Adipocyte (in vitro differentiated cells): ENCODE measurements at places on chromosomes 4 and X.
A peak's percentile ranks its signal among the peaks of the same experiment; 100 is the strongest.

- no peak for DNase-seq
Observed at GRCh38 chr4:163703251-163703650, 208.8 kb downstream of the TMA16 start.

DNA sequence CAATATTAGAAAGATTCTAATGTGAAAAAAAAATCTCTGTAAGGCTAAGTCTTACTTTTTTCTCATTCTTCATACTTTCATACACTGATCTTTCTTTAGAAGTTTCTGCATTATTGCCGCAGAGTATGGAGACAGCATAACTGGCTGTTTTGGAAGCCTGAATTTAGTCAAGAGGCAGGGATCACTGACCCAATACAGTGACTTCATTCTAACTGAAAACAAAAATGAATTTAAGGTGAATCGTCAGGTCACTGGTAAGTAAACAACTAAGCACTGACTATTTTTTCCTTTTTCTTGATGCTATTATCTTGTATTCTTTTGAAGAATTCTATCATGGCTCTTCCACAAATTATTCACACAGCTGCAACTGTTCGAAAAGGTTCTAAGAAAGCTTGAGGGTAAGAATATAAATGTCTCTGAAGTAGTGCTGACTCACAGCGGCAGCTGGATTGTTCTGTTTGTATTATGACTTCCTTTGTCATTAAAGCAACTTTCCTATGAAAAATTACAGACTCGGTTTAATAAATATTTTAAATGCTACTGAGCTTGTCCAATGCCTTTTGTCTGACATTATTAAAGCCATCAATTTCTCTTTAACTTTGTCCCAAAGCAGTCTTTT lies 609.3 kb downstream of the FSTL5 start:
- DNase-seq, result peak; percentile 68

DNA sequence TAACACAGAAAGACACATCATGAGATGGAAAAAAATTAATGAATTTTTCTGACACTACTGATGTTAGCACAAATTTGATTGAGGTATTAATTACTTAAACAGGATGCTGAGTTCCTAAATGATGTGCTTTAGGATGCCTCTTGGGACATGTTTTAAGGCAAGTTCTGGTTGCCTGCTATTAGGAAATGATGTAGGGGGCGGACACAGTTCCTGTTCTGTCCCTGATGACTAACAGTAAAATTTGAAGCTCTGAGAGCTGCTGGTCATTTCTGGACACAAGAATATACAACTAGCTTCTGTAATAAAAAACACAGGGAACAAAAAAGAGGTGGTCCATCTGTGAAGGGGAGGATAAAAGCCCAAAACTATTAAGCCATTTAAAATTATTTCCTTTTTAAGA lies 163.2 kb upstream of the ETNPPL start:
- peak; percentile 22 for DNase-seq

- peak; percentile 70 for DNase-seq
Observed at GRCh38 chrX:119552508-119552907, 12.7 kb downstream of the STEEP1 start.

DNA sequence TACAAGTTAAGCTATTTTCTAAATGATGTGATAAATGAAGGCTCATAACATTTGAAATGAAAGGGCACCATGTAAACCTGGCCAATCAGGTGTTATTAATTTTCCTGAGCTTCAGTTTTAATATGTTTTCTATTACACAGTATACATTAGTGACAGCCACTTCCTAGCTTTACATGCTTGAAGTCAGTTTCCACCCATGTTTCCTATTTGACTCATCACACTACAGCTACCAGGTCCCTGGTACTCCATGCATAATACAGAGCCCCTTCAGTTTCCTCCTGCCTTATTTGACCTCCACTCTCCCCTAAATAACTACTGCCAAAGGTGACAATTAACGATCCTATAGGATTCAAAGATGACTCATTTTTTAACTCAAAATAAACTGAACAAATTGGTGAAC lies 18.3 kb downstream of the ZNF518B start:
- DNase-seq, result no peak

- no peak for DNase-seq
Observed at GRCh38 chrX:404656-405055, 17.9 kb upstream of the PPP2R3B start.

GRCh38 chrX:109270580-109271484 lies 211.1 kb downstream of the GUCY2F start:
- peak; percentile 32 for DNase-seq

DNA sequence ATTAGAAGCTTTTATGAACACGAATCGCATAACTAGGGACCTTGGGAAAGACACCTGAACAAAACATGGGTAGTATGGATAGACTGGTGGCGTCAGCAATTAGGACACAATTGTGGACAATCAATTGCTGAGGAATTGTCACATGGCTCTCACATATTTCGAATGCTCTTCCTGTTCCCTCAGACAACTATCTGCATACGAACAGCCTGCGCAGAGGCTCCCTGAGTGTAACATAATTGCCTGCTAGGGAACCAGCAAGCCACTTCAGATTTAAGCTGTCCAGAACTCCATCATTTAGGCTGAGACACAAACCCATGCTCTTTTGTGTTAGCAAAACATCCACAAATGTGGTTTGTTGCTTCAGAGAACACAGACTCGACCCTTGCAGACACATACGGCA lies 160.8 kb downstream of the MGST2 start:
- no peak for DNase-seq

- no peak for DNase-seq
Observed at GRCh38 chrX:9318766-9319165, 146.1 kb upstream of the TBL1X start.

DNA sequence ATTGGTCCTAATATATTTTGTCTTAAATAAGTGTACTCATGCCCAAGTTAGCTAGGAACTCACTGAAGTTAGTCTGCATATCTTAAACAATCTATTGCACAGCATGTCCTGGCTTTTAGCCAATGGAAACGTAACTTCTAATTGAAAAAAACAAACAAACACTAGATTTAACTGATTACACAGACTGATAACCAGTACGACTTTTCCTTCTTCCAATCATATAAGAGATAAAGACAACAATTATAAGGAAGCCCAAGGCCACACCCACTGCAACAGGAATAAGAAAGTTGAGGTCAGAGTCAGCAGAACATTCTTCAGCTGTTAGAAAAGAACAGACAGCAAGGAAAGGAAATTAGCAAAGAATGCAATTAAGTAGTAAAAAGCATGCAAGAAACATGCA lies 40.8 kb downstream of the LAMP2 start:
- DNase-seq, result peak; percentile 42

DNA sequence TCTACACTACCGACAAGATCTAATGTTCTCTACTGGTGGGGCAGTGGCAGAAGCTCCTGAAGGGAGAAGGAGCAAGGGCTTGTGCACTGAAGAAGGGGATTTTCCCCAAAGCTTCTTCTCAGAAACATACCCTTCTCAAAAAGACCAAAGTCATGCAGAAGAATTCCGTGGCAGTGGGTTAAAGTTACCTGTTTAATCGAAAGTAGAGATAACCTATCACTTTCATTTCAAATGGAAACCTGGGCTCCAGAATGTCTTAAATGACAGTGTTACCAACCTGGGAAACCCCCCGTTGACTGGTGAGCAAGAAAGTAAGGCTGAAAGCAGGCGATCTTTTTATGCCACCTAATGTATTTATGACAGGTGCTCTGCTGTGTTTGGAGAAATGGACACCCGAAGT lies 92.5 kb upstream of the TEX13D start:
- DNase-seq, result no peak

DNA sequence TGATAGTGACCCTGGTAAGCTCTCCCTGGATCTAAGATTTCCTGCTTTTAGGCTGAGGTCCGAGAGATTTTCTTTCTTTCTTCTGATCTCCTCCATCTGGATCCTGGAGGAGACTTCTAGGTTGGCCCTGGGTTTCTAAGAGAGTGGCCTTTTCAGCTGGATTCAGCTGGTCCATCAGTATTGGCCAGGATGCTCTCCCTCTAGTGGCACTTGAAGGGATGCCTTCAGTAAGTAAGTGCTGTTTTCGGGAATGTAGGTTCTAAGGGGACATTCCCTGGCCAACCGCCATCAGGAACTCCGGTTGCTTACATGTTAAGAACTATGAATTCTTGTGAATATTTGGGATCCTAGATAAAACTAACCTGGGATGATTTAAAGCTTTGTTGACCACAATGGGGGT lies 56.9 kb downstream of the SERTM2 start:
- DNase-seq, result peak; percentile 11

GRCh38 chr4:165199722-165200121 lies 7.6 kb upstream of the KLHL2 start:
- peak; percentile 67 for DNase-seq

DNA sequence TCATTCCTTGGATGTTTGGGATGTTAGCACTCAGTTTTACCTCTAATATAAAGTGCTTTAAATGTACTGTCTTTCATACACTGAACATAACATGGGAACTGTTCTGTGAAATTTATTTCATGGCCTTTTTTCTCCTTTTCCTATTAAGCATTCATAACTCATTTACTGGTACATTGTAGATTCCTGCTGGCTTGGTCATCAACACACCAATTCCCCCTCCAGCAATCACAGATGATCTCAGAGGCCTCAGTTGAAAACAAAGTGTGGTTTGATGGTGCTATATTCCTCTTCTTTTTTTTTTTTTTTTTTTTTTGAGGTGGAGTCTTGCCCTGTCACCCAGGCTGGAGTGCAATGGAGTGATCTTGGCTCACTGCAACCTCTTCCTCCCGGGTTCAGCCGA lies 61.9 kb upstream of the FAM47B start:
- DNase-seq, result no peak

GRCh38 chrX:134749706-134750445 lies 91.6 kb upstream of the PLAC1 start:
- peak; percentile 52 for DNase-seq

GRCh38 chr4:110626532-110627153 lies 3.8 kb upstream of the PITX2 start:
- no peak for DNase-seq

GRCh38 chr4:7003879-7004240 lies 39.3 kb upstream of the TADA2B start:
- no peak for DNase-seq

- DNase-seq, result no peak
Observed at GRCh38 chrX:40155589-40156469, 58.1 kb upstream of the BCOR start.

DNA sequence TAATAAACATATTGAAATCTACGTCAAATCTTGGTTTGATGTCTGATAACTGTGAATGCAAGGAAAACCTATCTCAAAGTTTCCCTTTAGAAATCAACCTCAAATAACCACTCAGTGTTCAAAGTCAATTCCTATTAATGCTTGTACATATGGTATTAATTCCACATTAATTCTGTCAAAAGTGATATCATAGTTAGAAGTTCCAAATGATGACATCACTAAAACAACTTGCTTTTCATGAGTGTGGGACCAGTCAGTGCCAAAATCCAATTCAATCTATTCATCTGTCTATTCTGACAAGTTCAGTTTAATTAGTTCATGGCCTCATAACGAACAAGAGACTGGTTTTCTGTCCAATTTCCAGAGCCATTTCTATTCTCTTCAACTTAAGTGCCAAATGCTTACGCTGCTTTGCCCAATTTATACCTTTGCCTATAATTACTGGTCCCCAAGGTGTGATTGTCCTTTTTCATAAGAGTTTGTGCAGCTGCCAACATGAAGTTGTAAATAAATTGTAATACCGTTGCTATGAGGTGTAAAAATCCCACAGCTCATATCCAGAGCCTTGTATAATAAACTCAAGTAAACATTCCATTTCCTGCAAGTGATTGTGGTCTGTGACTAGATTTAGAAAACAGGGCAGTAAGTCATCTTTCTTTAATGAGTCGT lies 476.2 kb downstream of the RAB28 start:
- DNase-seq, result no peak

DNA sequence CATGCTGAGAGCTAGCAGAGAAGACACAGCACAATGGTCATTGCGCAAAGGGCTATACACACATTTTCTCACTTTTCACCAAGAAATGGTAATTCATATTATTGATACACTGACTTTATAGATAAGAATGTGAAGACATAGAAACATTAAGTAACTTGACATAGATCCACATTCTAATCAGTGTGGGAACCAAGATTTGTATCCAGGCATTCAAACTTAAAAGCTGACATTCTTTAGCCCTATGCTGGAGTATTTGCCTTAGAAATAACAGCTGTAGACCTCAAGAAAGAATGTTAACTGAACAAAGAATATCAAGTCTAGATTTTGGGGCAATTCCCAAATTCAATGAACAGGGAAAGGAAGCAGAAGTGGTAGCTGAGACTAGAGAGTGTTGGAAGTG lies 384.8 kb downstream of the IL15 start:
- DNase-seq, result no peak
